ENCODE measurements at places on chromosomes 16 and 17.

GRCh38 chr17:72113751-72114150, 7.1 kb upstream of the SOX9 start:
- DNase-seq = no peak

GRCh38 chr17:633641-634101, 81.0 kb downstream of the VPS53 start:
- DNase-seq = no peak

- DNase-seq = peak; percentile 60
Observed at GRCh38 chr17:77286641-77287431, 146.1 kb downstream of the SEC14L1 start.

- no peak for DNase-seq
Observed at GRCh38 chr16:54106057-54106456, 180.5 kb downstream of the IRX3 start.

DNA sequence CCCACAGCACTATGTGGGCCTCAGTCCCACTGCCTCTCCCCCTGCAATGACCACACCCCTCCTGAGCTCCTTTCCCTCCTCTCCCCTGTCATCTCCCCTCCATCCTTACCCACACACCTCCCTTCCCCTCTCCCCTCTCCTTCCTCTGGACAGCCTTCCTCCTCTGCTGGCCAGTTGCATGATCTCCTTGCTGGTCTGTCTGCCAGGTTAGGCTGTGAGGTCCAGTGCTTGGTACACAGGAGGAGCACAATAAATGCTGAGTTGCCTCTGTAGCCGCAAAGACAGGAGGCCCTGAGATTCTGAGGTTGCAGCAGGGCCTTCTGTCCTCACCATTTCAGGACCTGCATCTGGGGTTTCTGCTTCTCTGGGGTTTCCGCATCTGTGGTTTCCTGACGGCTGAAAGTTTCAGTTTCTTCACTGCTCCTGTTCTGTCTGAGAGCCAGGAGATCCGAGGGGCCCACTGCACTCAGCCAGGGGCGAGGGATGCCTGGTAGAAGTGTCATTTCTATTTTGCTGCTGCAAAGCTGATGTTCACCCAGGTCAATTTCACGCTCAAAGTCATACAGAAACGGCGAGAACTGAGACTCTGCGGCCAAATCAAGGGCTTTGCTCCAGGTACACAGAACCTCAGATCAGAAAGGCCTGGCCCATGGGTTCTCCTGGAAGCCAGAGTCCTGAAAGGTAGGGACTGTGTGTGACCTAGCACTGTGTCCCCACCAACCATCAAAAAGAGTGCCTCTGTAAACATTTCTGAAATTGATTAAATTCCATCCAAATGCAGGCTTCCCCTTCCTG, 4.6 kb upstream of the SLC12A3 start:
- DNase-seq = no peak

- DNase-seq = peak; percentile 97
Observed at GRCh38 chr17:28928061-28928460, 23.3 kb downstream of the PHF12 start.

DNA sequence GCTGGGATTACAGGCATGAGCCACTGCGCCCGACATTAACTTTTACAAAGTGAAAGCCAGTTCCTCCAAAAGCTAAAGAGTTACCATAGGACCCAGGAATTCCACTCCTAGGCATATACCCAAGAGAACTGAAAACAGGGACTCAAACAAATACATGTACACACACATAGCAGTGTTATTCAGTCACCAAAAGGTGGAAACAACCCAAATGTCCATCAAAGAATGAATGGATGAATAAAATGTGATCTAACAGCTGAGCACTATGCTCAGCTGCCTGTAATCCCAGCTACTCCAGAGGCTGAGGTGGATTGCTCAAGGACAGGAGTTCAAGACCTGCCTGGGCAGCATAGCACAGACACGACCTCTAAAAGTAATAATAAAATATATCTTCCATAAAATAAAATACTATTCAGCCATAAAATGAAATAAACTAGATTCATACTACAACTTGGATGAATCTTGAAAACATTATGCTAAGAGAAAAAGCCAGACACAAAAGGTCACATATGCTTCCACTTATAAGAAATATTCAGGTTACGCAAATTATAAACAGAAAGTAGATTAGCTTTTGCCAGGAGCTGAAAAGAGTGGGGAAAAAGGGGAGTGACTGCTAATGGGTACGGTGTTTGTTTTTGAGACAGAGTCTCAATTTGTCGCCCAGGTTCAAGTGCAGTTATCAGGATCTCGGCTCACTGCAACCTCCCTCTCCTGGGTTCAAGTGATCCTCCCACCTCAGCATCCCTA, 9.3 kb upstream of the USP7 start:
- no peak for DNase-seq

Measured in ACHN (cell line).